ENCODE measurements at places on chromosomes 1 and 21. TPM values are rescaled to one million over a fixed set of nuclear protein-coding genes. Genes with fewer than 3 reads are reported as not detected.

DNA sequence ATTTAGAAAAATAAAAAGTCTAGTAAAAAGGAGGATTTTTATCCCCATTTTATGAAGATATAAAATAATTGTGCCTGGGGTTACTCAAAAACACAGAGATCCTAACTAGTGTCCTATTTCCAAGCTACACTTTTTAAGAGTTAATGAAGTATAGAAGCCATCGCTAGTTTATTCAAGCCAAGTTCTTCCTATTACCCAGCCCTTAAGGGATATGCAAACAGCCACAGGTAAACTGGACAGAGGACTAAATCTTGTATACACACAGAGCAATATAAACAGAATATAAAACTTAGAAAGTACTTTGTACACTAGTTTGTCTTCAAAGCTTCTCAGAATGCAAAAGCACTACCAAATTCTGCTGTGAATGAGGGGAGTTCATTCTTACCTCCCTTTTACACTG, 111.1 kb downstream of the RERE start:
- DNase-seq = no peak

DNA sequence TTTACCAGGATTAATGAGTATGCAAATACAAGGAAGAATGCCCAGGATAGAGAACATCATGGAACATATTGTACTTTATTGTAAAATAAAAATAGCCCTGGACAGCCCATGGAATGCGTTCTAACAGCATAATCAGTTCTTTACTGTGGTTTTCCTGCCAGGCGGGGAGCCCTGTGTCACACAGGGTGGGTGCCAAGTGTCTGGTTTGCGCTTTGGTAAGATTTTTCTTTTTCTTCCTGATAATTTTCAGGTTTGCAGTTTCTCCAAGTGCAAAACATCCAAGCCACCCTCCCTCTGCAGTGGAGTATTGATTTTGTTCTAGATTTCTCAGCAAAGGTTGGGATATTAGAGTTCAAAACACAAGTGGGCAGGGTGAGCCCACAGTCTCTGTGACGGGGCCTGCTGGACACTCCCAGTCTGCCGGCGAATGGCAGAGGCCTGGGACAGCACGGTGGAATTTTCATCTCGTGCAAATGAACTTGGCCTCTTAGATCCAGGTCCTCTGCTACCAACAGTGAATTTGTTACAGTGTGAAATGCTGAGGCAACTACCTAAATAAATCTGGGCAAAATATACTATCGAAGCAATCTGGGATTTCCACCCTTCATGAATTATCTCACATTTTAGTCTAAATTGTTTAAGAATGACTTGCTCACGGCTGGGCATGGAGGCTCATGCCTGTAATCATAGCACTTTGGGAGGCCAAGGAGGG, 15.6 kb upstream of the KCNJ15 start:
- DNase-seq = no peak

GRCh38 chr1:245650441-245650960, 495.7 kb downstream of the KIF26B start:
- no peak for DNase-seq

DNA sequence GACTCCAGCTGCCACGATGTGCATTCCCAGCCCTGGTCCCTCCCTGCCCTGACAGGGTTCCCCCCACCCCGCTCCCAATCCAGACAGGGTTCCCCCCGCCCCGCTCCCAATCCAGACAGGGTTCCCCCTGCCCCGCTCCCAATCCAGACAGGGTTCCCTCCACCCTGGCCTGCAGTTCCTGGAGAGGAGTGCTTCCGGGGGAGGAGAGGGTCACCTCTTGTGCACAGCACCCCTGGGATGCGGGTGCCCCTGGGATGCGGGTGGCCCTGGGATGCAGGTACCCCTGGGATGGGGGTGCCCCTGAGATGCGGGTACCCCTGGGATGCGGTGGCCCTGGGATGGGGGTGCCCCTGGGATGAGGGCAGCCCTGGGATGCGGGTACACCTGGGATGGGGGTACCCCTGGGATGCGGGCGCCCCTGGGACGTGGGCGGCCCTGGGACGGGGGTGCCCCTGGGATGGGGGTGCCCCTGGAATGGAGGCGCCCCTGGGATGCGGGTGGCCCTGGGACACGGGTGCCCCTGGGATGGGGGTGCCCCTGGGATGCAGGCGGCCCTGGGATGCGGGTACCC, 36.7 kb upstream of the SLC19A1 start:
- no peak for DNase-seq

- DNase-seq = peak; percentile 66
Observed at GRCh38 chr1:154431586-154432373, 26.6 kb downstream of the IL6R start.

DNA sequence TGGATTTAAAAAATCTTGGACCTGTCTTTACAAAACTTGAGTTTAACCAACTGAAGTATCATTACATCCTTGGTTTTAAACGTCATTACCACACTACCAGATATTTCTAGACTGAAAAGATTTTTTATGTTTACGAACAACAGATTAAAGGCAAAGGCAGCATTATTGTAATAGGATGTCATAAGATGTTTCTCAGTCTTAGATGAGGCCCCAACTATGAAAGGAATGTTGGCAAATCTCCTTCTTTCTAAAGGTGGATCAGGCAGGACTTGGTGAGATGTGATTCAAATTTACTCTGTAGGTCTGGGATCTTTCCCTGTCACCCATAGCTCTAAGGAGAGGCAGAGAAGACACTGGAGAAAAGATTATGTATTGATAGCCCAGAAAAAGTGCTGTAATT, 417.9 kb downstream of the PTBP2 start:
- no peak for DNase-seq

DNA sequence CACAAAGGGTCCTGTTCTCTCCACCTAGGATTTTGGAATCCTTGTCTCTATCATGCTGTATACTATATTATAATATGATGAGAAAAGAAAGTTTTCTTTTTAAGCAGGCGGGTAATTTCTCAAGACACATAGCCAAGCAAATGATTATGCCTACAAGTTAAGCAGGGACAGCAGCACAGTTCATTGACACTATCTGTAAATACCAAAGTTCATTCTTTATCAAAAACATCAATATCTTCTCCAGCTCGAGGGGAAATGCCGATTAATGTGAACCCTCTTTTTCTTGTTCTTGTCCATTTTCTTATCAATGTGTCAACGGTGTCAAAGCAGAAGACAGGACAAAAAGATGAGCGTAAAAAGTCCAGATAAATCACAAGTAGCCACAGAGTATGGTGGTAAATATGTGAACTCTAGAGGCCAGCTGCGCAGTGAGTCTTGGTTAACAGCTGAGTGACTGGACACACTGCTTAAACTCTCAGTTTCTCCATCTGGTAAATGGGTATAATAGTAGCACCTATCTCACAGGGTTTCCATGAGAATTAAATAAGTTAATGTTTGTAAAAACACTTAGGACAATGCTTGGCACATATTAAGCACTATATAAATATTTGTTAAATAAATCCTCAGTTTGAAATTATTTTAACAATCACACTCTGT, 30.9 kb downstream of the LPAR3 start:
- DNase-seq = no peak

DNA sequence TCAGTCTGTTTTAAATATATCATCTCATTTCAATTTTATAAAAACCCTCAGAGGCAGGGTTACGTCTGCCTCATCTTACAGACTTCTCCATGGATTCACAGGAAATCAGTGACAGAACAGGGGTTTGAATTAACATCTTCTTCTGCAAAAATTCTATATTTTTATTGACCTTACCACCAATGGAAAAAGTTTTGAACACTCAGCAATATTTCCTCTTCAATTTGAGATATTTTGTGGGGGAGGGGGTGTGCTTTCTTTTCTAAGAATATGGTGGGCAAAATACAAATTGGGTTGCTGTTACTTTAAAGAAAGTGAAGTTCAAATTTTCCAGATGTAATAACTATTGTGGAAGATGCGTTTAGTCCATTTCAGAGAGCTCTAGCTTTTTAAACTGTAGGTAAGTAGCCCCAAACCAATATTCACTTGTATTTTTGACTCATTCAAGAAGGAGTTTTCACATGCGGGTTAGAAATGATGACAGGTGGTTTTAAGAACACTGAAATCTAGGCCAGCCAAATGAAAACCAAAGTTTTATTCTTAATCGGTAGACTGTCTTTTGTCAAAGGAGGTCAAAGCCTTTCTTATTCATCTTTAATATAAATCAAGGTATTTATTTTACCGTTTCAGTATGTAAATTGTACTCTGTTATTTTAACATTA, 17.4 kb downstream of the TGFB2 start:
- DNase-seq = no peak

KRTAP11-1 gene
- total RNA-seq = not detected

Data from activated naive CD4-positive, alpha-beta T cell treated with anti-CD3 and anti-CD28 coated beads for 36 hours (primary cell).